ENCODE measurements at places on chromosomes 3 and 15.

- no peak for DNase-seq
Measured at GRCh38 chr3:31129241-31129640, 234.8 kb upstream of the GADL1 start.

DNA sequence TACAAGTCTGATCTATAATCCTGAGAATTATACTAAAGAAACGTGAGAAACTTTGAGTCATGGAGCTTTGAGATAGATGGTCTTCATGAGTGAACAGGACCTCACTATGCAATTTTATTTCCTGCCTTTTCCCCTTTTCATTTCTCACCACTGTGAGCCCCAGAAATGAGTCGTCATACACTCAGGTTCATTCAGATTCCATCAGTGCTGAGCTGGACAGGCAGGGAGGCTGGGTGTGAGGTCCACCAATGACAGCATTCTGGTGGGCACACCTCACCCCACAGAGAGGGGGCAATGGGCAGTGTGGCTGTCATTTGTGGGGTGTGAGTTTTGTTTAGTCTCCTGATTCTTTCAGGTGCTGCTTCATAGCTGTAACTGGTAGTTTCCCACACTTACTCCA, 16.9 kb downstream of the TIGIT start:
- no peak for DNase-seq

- DNase-seq: no peak
Measured at GRCh38 chr15:74428970-74429780, 4.6 kb downstream of the SEMA7A start.

DNA sequence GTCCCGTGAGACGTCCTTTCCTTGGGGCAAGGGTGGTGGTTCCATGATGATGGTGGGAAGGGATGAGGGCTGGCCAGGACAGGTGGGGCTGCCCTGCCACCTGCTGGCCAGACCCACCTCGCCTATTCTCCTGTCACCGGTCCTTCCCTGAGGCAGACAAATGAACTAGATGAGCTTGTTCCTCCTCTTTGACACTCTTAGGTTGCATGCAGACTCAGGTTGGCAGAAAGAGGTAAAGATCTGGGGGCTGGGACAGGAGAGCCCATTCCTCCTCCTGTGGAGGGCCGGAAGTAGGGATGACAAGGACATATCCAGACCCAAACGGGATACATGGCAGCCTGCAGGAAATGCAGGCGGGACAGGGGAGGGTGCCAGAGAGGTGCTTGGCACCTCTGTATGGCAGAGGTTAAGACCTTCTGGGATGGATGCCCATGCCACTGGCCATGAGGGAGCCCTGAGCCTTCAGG, 38.6 kb downstream of the ACSBG1 start:
- DNase-seq: no peak

DNA sequence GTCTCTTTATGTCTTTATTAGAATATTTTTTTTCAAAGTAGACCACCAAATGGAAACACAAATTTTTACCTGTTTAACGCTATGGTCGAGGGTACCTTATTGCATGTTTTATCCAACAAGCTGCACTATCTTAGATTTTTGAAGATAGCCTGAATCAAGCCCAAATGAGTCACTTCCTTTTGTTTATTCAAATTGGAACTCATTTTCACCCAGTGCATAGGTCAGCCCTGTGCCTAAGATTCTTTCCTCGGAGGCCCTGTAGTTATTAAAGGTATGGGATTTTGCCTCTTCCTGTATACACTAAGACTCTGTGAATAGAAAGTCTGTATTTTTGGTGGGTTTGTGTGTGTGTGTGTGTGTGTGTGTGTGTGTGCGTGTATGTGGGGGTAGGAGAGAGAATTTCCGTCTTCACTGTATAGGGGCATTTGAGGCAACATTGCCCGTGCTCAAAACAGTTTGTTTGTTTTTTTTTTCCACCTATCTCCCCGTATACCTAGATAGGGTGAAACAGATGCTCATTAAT, 358.0 kb upstream of the CADM2 start:
- no peak for DNase-seq

GRCh38 chr3:89314454-89315098, 207.2 kb downstream of the EPHA3 start:
- DNase-seq: no peak

GRCh38 chr3:108407886-108408285, 102.5 kb downstream of the MYH15 start:
- no peak for DNase-seq

GRCh38 chr3:193701953-193702635, 109.1 kb downstream of the OPA1 start:
- DNase-seq: peak; percentile 50

DNA sequence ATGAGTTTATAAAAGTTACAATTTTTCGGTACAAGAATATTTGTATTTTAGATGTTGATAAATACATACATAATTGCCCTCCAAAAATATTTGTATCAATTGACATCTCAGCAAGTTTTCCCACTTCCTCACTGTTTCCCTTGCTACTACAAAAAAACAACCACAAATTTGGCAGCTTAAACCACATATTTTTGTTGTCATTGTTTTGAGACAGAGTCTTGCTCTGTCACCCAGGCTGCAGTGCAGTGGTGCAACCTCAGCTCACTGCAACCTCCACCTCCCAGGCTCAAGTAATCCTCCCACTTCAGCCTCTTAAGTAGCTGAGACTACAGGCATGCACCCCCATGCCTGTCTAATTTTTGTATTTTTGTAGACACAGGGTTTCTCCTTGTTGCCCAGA, 162.8 kb upstream of the RARB start:
- DNase-seq: no peak

DNA sequence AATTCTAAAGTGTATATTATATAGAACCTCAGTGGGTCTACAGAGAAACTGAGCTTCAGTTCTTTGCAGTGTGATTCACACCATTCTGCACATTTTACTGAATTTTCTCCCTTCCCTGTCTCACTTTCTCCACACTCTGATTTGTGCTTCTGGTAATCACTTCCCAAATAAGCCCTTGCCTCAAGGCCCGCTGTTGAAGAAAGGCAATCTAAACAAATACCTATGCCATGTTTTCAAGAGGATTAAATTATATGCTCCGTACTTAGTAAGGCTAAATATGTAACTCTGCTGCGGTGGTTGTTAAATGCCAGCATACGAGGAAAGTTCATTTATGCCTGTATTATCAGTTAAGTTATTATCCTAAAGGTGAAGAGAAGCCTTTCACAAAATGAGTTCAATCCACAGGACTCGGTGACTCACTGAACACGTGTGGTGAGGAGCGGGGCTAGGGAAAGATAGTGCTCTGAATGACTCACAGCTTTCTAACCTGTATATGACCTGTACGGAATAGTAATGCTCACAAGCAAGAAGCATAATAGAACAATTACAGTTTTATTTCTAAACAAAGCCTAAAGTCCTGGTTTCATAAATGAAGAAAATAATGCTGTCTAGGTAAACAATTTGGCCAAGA, 25.1 kb downstream of the CNTN6 start:
- DNase-seq: no peak

GRCh38 chr15:34793071-34793470, 2.3 kb downstream of the ACTC1 start:
- no peak for DNase-seq

GRCh38 chr15:77023576-77024272, 28.8 kb downstream of the PSTPIP1 start:
- no peak for DNase-seq

DNA sequence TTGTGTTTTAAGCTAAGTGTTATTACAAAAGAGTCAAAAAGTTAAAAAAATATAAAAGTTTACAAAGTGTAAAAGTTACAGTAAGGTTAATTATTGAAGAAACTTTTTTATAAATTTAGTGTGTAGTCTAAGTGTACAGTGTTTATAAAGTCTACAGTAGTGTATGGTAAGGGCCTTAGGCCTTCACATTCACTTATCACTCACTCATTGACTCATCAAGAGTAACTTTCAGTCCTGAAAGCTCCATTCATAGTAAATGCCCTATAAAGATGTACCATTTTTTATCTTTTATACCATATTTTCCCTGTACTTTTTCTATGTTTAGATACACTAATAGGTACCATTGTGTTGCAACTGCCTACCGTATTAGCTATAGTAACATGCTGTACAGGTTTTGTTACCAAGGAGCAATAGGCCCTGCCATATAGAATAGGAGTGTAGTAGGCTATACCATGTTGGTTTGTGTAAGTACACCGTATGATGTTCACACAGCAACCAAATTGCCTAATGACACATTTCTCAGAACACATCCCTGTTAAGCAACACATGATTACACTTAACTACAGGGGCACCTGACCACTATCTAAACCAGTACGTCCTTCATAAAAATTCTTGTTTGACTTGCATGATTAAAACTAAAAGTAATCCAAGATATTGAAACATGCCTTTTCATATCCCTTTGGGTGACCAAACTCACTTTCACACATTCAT, 17.2 kb downstream of the RAD18 start:
- DNase-seq: no peak

GRCh38 chr3:12114251-12114650, 44.5 kb downstream of the TIMP4 start:
- DNase-seq: no peak

GRCh38 chr15:36472672-36473071, 106.8 kb upstream of the CDIN1 start:
- no peak for DNase-seq

- no peak for DNase-seq
Measured at GRCh38 chr3:142500211-142500610, 52.4 kb upstream of the XRN1 start.

- no peak for DNase-seq
Measured at GRCh38 chr3:182892226-182892625, 88.1 kb downstream of the DCUN1D1 start.

- peak; percentile 74 for DNase-seq
Measured at GRCh38 chr3:124260206-124260915, 268.4 kb upstream of the ROPN1 start.

DNA sequence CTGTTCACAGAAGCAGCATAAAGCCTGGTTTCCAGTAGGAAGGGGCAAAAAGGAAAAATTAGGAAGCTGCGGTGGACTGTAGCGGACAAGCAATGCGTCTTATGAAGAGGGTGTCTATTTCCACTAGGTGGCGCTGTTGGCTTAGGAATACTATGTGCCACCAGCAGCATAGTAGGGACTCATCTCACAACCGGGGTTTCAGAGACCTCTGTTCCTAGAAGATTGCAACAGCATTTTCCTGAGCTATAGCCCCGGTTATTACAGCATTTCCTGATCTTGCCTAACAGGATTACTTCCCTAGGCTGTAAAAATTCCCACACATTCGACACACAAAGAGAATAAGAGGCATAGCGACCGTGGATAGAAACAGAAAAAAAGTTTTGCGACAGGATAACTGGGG, 683.0 kb downstream of the TBL1XR1 start:
- no peak for DNase-seq

- no peak for DNase-seq
Measured at GRCh38 chr3:193825617-193826016, 232.6 kb downstream of the OPA1 start.

- peak; percentile 34 for DNase-seq
Measured at GRCh38 chr15:40928821-40929659, at the start of gene DLL4. Gene DLL4, plus strand, starts transcription at chr15:40929340. Its CDS starts 329 bp downstream, at chr15:40929669.

DNA sequence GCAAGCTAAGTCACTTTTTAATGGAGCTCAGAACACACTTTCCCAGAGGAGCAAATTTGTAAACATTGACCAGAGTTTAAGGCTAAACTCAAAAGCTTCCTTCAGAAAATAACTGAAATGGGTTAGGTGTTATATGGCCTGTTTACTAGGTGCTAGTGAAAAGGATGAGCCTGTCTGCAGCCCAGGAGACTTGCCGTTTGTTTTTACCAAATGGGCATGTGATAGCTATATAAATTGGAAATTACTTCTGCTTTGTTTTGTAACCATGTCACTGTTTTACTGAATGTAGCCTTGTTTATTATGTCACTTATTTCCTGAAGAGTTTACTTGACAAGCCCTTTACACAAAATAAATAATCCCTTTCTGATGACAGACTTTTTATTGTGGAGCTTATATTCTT, 109.4 kb upstream of the THSD4 start:
- DNase-seq: no peak

DNA sequence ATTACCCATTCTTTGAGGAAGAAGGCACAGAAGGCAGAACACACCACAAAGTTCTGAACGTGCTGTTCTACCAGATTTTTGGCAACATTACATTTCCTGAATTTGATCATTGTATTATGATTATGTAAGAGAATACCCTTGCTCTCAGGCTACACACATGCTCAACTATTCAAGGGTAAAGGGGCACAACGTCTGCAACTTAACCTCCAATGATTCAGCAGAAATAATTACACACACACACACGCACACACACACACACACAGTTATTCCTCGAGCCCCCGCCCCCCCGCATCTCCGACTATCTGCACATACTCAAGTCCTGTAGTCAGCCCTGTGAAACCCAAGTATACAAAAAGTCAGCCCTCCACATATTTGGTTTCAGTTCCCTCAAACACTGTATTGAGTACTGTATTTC, 26.8 kb downstream of the RPN1 start:
- DNase-seq: no peak

DNA sequence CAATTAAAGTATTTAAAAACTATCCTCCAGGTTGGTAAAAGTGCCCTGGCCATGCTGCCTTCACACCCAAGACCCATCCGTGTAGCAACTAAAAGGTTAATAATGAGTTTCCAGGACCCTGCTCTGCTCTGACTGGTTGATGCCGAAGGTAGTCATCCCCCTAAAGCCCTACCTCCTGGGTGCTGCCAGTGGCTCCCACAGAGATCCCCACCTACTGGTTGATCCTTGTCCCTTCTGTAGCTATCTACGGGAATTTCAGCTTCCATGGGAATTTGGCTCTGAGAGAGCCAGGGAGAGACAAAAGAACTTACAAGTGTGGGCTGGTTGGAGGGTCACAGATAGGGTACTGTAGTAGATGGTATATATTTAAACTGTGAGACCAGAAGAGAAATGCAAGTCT, 110.6 kb upstream of the NANOGP8 start:
- DNase-seq: no peak

GRCh38 chr15:38205526-38206272, 46.9 kb upstream of the SPRED1 start:
- DNase-seq: no peak

- no peak for DNase-seq
Measured at GRCh38 chr3:154548341-154548740, 118.4 kb upstream of the GPR149 start.

DNA sequence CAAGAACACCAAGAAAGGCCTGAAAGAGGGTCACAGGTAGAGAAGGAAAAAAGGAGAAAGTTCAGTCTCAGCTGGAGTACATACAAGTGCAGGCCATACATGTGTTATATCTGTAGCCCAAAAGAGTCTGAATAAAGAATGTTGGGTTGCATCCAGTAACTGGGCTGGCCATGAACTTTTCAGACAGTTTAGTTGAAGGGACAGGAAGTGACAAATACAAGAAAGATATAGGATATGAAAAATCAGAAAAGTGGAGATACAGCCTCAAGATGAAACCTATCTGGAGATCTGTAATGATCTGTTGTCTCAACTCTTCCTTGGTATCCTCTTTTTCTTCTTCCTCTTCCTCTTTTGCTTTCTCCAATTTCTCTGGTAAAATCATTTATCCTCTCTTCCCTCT, 671.7 kb downstream of the MECOM start:
- DNase-seq: no peak

GRCh38 chr3:169394316-169394715, 269.2 kb downstream of the MECOM start:
- DNase-seq: no peak

DNA sequence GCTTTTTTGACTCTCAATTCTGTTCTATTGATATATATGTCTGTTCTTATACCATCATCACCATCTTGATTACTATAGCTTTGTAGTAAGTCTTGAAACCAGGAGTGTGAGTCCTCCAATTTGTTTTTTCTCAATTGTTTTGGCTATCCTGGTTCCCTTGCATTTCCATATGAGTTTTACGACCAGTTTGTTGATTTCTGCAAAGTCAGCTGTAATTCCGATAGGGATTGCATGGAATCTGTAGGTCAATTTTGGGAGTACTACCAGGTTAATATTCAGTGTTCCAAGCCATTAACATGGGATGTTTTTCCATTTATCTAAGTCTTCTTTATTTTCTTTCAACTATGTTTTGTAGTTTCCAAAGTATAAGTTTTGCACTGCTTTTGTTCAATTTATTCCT, 27.0 kb downstream of the PGBD4 start:
- no peak for DNase-seq
